IMR-90 (cell line): ENCODE measurements at places on chromosomes 1 and 21. TPM values are rescaled to one million over a fixed set of nuclear protein-coding genes. Genes with fewer than 3 reads are reported as not detected.
A peak's percentile ranks its signal among the peaks of the same experiment; 100 is the strongest.

- H3K4me1 ChIP-seq = peaks cover 20% of the 10 kb centered on the region
- H3K36me3 ChIP-seq = peaks cover 2% of the 10 kb centered on the region; the same call in 1 of the 2 replicates
- DNase-seq = peak; percentile 34
- H3K27ac ChIP-seq = peak overlapping the region; percentile 98
- H3K4me3 ChIP-seq = no peak overlapping the region
These were observed 16.8 kb downstream of the APP start for GRCh38 chr21:26153758-26154157.

The PLCH2 gene
- 0.18 and 0.28 TPM in 2 replicates for total RNA-seq

DNA sequence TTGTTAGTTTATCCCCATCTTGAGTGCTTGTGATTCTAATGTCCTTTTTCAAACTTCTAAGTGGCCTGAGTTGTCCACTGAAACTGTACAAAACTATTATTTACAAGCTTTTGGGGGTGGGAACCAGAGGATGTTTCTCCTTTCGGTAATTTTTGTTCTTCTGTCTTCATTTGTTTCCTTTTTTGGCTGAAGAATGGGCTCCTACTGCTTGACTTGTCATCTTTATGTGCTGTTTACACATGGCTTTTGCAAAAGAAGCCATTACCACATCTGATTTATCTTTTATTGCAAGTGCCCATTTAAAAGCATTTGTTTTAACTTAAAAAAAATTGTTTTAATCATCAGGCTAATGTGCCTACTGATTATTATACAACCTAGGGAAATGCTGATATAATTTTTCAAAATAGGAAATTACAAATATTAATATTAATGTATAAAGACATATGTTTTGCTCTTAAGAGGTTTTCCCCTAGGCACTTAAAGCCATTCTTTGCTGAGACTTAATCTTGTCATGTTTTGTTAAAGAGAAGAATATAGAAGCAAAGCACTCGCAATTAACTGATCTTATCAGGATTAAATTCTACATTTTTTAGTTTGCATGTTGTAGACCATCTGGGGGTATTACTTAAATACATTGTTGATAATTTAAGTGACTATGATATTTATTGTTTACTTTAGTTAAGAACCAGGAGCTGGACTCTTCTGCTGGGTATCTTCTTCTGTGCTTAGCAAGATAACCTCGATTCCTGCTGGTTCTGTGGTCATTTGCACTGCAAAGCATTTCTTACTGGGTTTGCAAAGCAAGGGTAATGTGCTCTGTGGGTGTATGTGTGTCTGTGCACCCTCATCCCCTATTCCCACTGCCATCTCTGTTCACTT is 40.1 kb downstream of the TMEM200B start:
- H3K4me3 ChIP-seq = no peak overlapping the region
- H3K27ac ChIP-seq = no peak overlapping the region
- no peaks in the 10 kb centered on the region for H3K4me1 ChIP-seq
- DNase-seq = no peak

DNA sequence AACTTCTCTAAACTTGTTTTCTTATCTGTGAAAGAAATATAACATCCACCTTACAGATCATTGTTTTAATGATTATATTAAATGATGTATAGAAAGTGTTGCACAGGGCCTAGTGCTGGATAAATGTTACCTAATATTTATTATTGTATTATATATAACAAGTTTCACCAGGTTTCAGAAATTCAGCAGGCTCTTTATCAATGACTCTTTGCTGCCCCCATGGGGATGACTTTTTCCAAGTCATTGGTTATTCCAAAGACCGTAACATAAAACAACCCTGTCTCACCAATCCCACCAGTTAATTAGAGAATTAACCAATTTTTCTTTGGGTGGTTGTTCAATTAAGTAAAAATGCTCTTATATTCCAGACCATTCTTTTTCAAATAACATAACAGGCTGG is 7.3 kb upstream of the DEDD start:
- no peaks in the 10 kb centered on the region for H3K27me3 ChIP-seq
- DNase-seq = peak; percentile 57
- H3K4me1 ChIP-seq = no peaks in the 10 kb centered on the region
- no peaks in the 10 kb centered on the region for H3K36me3 ChIP-seq
- no peak overlapping the region for H3K4me3 ChIP-seq
- H3K27ac ChIP-seq = no peak overlapping the region

DNA sequence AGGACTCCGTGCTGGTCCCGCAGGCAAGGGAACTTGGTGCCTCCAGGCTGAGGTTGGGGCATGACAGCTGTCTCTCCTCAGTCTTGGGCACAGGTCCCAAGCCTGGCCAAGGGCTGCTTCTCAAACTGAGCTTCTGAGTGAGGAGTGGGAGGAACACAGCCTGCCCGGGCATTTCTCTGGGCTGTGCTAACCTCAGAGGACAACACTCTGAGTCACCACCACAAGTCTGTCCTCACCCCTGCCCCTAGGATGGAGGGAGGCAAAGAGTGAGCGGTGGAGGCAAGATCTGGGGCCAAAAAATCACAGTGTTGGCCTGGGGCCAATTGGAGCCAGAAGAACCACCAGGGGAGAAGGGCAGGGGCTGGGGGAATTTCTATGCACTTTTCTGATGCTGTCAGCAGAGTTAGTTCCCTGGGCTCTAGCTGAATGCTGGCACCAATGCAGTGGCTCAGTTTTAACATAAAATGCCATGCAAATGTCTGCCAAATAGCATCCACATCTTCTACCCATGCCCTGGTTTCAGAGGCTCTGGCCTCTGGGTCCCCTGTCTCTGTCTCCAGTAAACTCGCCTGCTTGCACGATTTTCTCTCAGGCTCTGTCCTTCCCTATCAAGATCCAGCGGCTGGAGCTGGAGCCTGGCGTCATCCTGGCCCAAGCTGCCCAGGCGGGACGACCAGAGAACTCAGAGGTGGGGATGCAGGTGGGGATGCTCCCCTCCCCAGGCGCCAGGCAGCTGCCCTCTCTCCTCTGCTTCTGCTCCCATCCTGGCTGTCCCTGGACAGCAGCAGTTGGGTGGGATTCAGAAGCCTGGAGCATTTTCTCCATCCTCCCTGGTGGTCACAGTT is 11.0 kb upstream of the CDK18 start:
- H3K4me3 ChIP-seq = no peak overlapping the region
- H3K27me3 ChIP-seq = peaks cover 57% of the 10 kb centered on the region
- no peak overlapping the region for H3K27ac ChIP-seq
- H3K4me1 ChIP-seq = peaks cover 3% of the 10 kb centered on the region; the same call in 1 of the 2 replicates
- DNase-seq = peak; percentile 56
- H3K36me3 ChIP-seq = no peaks in the 10 kb centered on the region

The MXRA8 gene
- total RNA-seq = 92.5 and 97.8 TPM in 2 replicates

The ACBD6 gene
- 52.5 and 83.3 TPM in 2 replicates for total RNA-seq

GRCh38 chr1:162380061-162380846 is 1.3 kb upstream of the C1orf226 start:
- H3K36me3 ChIP-seq = no peaks in the 10 kb centered on the region
- peaks cover 24% of the 10 kb centered on the region for H3K27me3 ChIP-seq
- H3K4me3 ChIP-seq = no peak overlapping the region
- no peaks in the 10 kb centered on the region for H3K4me1 ChIP-seq
- no peak overlapping the region for H3K27ac ChIP-seq
- DNase-seq = no peak

The S100A8 gene
- not detected in 2 replicates for total RNA-seq

The CENPS gene
- 9.9 and 11.4 TPM in 2 replicates for total RNA-seq

The NBPF20 gene
- 2.9 and 3.1 TPM in 2 replicates for total RNA-seq

- H3K4me3 ChIP-seq = no peak overlapping the region
- no peak for DNase-seq
- H3K36me3 ChIP-seq = peaks cover 24% of the 10 kb centered on the region
- H3K27ac ChIP-seq = no peak overlapping the region
These were observed 112.2 kb upstream of the BMP8A start for GRCh38 chr1:39379187-39379586.

GRCh38 chr1:40057310-40058030 is 16.9 kb downstream of the CAP1 start:
- no peak for DNase-seq
- no peak overlapping the region for H3K4me3 ChIP-seq
- H3K27me3 ChIP-seq = no peaks in the 10 kb centered on the region
- H3K27ac ChIP-seq = no peak overlapping the region

The LCK gene
- not detected in 2 replicates for total RNA-seq

- H3K27ac ChIP-seq = no peak overlapping the region
- H3K36me3 ChIP-seq = no peaks in the 10 kb centered on the region
- no peak overlapping the region for H3K4me3 ChIP-seq
- peaks cover 2% of the 10 kb centered on the region; the same call in 1 of the 2 replicates for H3K4me1 ChIP-seq
- peak; percentile 92 for DNase-seq
These were observed 389.1 kb downstream of the HLX start for GRCh38 chr1:221268295-221268694.

DNA sequence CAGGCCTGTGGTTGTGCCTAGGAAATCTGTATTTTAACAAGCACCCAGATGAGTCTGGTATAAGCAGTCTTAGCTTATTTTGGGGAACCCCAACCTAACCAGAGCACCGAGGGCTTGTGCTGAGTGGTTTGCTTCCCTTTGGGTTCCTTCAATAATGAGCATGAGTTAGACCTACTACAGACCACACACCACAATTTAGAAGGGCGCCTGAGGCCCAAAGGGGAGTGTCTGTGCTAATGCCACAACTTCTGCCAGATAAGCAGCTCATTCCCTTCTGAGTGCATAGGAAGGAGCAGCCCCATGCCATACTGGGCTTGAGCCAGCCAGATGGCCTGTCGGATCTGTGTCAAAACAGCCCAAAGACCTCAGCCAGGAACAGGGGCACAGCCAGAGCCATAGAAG is 15.4 kb upstream of the LSS start:
- H3K36me3 ChIP-seq = peaks cover 71% of the 10 kb centered on the region
- no peak overlapping the region for H3K27ac ChIP-seq
- H3K4me3 ChIP-seq = no peak overlapping the region
- H3K4me1 ChIP-seq = no peaks in the 10 kb centered on the region; the same call in 1 of the 2 replicates

- H3K36me3 ChIP-seq = no peaks in the 10 kb centered on the region
- no peaks in the 10 kb centered on the region for H3K27me3 ChIP-seq
- peaks cover 4% of the 10 kb centered on the region for H3K4me1 ChIP-seq
- peak; percentile 19 for DNase-seq
- H3K27ac ChIP-seq = peak overlapping the region; percentile 14; the same call in 1 of the 2 replicates
These were observed 76.7 kb downstream of the ARHGEF16 start for GRCh38 chr1:3530926-3531818.

The KRTAP10-8 gene
- not detected in 2 replicates for total RNA-seq

DNA sequence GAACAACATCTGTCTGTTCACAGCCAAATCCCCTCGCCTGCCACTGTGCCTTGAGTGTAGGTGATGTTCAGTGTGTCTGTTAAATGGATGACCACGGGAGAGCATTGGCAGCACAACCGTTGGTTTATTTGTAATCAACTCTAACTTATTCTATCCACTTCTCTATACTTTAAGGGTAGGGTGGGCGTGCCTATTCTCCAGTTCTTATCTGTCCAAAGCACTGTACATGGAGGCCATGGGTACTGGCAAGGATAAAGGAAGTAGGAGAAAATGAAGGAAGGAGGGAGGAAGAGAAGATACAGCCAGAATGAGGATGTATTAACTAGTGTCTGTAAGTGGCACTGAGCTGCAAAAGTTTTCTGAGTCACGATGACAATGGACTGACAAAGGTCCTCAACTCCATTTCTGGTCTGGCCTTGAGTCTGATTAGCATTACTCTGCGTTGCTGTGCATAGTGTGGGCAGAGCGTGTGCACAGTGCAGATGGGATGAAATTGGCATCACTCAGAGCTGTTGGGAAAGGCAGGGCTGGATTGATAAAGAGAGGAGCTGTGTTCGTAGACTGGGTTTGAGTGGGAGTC is 7.1 kb downstream of the RHOU start:
- H3K4me1 ChIP-seq = no peaks in the 10 kb centered on the region; the same call in 1 of the 2 replicates
- no peak overlapping the region for H3K4me3 ChIP-seq
- H3K36me3 ChIP-seq = peaks cover 53% of the 10 kb centered on the region

DNA sequence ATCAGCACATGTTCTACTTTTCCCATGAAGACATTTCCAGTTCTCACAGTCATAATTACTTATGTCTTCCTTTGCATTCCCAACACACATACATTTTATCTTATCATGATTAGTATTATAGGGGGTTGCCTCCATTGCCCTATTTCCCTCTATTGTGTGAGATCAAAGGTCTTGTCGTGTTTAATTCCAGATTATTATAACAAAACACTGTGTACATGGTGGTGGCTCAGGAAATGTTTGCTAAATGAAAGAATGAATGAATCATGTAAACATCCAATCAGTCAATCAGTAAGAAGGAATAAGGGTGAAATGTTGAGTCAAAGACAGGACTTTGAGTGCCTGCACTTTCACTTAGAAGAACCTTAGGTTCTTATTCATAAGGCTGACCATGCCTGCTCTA is 376.0 kb downstream of the SMYD3 start:
- no peak for DNase-seq
- H3K36me3 ChIP-seq = no peaks in the 10 kb centered on the region
- no peaks in the 10 kb centered on the region for H3K4me1 ChIP-seq
- H3K4me3 ChIP-seq = no peak overlapping the region
- no peaks in the 10 kb centered on the region for H3K27me3 ChIP-seq
- no peak overlapping the region for H3K27ac ChIP-seq

DNA sequence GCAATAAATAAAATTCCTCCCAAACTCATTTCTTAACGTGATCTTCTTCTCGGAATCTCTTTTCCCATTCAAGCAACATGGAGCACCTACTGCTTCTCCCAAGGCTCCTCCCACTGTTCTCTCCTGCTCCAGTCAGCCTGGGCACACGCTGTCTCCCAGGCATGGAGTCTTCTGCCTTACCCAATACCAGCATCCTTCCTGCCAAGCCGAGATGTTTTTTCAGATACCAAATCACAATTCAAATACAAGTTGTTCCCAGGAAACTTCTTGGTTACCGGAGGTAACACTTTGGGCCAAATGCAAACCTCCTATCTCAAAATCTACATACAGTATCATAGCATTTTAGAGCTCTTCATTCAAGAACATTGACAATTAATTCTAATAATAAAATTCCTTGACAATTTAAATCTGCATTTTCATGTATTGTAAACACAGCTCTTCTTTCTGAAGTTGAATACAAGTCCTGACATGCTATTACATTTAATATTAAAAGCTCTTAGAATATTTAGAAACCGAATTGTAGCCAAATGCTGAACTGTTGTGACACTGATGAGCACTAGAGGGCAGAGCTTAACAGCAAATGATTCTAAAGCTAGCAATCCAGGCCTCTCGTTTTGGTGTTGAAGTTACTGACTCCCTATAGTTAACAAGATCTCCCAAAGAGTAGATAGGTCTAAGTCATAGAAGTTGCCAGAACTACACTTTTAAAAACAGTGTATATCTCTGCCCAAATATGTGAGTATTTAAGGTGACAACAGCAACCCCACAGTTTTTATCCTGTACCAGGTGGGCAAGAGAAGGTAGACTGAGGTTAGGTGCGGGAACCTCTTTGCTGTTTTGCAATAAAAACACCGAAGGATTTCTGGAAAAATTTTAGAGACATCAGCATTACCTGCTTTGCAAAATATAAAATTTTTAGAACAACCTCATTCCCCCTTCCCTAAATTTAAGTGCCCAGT is 52.3 kb downstream of the BCAR3 start:
- peaks cover 5% of the 10 kb centered on the region for H3K36me3 ChIP-seq
- no peak overlapping the region for H3K4me3 ChIP-seq
- 0 out of 2 replicates have a peak overlapping the region, but pooled peaks have one; percentile 8 for H3K27ac ChIP-seq
- peak; percentile 85 for DNase-seq
- H3K27me3 ChIP-seq = no peaks in the 10 kb centered on the region
- H3K4me1 ChIP-seq = peaks cover 12% of the 10 kb centered on the region

- no peak overlapping the region for H3K4me3 ChIP-seq
- no peaks in the 10 kb centered on the region for H3K27me3 ChIP-seq
These were observed 7.8 kb downstream of the NRDC start for GRCh38 chr1:51870603-51871350.
